Choroid plexus epithelial cell (primary cell): ENCODE measurements at places on chromosomes 13 and 19.
A peak's percentile ranks its signal among the peaks of the same experiment; 100 is the strongest.

DNA sequence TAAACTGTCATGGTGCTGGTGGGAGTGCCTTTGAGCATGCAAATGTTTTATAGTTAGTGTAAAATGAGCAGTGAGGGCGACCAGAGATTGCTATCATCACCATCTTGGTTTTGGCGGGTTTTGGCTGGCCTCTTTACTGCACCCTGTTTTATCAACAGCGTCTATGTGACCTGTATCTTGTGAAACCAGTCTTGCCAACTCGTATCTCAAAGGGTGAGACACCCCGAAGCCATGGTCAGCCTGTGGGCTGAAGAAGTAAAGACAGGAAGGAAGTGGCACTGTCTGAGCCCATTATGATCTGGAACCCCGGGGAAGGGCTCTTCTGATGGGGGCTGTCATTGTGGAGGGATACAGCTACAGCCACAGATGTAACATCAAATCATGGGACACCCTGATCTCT lies 81.5 kb upstream of the FAM216B start:
- no peak for DNase-seq

DNA sequence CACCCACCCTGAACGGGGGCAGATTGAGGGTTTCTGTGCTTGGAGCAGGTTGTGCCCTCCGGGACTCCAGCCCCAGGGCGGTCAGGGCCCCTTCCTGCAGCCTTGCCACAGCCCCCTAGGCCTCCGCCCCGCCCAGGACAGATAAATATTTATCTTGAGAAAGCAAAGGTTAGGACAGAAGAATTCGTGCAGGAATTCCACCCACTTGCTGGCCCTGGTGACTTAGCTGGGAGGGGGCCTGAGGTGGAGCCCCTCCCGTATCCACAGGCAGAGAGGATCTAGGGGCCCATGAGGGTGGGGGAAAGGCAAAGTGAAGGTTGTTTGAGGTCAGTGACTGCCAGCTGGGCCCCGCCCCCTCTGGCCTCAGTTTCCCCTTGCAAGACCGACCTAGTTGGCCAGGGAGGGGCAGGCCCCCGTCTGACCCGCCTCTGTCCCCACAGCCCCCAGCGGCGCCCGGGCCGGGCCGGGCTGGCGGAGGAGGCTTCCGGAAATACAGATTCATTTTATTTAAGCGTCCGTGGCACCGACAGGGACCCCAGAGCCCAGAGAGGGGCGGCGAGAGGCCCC lies 5.2 kb downstream of the MIDN start:
- peak; percentile 94 for DNase-seq

DNA sequence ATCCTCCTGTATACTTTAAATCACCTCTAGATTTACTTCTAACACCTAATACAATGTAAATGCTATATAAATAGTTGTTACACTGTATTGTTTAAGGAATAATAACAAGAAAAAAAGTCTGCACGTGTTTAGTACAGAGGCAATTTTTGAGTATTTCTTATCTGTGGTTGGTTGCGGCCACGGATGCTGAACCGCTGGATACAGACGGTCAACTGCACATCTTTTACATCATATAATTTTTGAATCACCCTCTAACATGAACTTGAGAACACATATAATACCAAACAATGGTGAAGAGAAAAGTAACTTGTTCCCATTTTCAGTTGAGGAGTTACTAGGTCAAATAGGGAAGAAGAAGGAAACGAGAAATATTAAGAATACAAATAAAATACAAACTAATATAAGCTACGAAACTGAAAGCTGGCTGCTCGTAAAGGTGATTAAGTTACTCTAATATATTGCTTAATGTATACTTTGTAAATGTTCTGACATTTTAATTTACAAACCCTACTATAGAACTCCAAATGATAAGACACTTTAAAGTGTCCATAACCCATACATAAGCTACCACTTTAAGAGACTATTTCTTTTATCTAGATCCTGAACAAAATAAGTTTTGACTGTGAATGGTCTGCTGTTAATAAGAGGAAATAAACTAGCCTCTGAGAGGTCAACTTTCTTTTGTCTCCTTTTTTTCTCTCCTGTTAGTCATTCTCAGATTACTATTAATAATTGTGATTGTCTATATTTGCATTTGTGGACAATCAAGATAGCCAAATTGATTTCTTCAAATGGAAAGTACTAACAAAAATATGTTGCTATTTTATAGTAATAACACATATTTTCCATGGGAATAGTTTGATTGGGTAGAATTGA lies 457.4 kb downstream of the DIAPH3 start:
- DNase-seq = no peak

DNA sequence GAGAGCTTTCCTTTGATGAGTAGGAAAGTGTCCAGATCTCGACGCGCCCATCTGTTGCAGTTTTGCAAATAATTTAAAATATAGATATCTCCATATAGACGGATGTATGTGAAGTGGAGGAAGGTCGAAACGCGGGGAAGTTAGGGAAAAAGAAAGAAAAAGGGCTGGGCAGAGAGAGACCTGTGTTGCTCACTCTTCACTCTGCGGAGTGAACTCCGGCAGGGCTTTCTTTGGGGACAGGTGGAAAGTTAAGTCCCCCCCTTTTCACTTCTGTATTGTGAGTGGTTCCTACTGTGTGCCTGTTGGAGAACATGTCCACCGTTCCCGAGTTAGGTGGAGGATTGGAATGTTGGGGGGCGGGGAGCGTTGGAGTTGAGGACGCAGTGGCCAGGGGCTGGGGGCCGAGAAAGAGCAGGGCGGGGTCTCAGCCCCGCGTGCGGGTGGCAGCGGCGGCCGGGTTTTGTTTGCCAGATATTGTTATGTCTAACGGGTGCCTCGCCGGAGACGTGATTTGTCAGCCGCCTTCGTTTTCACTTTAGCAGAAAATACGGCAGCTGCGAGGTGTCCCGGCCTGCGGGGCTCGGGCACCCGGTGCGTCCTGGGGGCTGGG lies 145.1 kb upstream of the ZNF536 start:
- DNase-seq = no peak

DNA sequence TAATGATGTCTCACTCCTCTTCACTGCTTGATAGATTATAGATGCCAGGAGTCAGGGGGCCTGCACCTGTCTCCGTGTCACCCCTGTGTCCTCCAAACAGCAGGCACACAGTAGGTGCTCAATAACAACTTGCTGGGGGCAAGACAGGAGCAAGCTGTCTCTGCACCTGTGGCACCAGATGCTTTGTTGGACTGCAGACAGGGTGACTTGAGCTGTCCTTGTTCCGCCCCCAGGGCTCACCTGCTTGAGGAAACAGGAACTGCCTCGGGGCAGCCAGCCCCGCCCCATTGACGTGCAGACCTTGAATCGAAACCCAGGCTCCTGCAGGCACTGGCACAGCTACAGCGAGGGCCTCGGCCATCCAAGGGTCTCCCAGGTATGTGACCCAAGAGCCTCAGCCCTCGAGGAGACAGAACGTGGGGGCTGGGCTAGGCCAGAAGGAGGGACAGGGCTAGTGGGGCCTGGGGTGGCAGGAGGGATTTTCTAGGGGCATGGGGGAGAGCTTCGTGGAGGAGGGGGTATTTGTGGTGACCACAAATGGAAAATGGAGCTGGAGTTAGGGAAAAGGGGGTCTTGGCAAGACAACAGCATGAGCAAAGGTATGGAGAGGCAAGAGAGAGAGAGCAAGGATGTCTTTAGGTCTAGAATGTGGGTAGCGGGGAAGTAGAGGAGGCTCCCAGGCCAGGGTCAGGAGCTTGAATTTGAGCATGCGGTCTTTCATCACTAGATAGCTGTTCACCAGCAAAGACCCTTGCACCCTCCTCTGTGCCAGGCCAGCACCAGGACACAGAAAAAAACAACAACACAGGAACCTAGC lies at the start of gene HSH2D:
HSH2D (plus strand) TSS at position 287 of the 817 bp plus-strand sequence. CDS start 5,066 bp downstream, outside the sequence.
- no peak for DNase-seq

- no peak for DNase-seq
These were observed 557.1 kb downstream of the DACH1 start for GRCh38 chr13:71309905-71310304.

- DNase-seq = no peak
These were observed 499.9 kb upstream of the SLITRK6 start for GRCh38 chr13:86299128-86299527.

DNA sequence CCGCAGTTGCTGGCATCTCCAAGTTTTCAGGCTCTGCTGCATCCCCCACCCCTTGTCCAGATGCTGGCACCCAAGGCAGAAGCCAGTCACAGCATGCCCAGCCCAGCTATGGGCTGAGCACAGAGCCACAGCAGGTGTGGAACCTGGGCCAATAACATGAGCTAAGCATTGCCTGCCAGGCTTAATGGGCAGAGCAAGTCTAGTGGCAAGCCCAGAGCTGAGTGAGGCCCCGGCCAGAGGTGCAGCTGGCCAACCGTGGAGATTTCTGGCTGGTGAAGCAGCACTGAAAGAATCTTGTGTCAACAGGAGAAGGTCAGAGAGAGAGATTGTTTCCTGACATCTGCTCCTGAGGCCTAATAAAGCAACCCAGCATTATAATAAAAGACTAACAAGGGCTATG lies 111.0 kb downstream of the B3GLCT start:
- peak; percentile 11 for DNase-seq

GRCh38 chr13:101417043-101417406 lies 717 bp upstream of the NALCN start:
- peak; percentile 69 for DNase-seq

GRCh38 chr13:100154842-100155416 lies 66.0 kb downstream of the PCCA start:
- no peak for DNase-seq

DNA sequence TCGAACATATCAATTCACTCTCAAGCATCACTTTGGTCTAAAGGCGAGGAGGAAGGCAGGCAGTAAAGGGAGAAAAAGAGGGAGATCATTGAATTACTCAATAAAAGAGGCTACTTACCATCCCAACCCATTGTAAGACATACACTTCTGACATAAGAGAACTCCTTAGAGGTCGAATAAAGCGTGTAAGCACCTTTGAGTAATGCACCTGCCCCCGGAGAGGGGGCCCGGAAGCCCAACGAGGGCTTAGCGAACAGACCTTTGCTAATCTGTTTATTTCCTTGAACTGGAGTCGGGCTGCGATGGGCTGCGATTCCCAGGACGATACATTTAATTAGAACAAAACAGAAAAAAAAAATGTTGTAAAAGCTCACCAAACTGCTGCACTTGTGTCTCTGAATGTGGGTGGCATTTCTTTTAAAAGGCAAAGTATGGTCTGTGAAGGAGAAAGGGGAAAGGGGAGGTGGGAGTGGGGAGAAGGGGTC lies 3.0 kb downstream of the ZC3H4 start:
- DNase-seq = no peak

DNA sequence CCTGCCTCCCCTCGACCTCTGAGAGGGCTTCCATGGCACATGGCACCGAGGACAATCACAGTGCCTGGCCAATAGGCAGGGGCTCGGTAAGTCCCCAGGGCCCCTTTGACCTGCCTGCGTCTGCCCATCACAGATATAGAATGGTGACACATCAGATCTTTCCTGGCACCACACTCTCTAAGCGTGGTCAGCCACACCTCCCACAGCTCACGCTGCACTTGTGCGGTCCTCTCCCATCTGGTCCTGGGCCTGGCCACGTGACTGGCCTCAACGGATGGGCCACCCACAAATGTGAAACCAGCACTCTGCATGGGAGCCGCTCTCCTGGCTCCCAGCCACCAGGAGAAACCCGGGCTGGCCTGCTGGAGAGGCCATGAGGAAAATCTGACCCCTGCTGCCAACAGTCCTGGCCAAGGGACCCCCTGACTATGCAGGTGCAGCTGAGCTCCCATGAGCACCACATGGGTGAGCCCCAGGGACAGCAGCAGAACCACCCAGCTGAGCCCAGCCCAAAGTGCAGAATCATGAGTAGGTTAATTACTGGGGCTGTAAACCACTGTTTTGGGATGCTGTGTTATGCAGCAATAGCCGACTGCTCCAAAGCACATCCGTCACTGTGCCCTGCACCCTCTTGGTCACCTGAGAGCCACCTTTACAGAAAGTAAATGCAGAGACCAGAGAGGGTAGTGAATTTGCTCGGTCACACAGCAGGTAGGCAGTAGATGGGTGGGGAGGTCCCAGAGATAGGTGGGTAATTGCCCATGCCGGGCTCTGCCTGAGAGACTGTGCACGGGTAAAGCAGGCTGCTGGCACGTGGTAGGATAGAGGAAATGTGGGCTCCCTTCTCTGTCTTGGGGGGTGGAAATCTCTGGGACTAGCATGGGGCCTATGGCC lies 9.7 kb upstream of the MEF2B start:
- no peak for DNase-seq

DNA sequence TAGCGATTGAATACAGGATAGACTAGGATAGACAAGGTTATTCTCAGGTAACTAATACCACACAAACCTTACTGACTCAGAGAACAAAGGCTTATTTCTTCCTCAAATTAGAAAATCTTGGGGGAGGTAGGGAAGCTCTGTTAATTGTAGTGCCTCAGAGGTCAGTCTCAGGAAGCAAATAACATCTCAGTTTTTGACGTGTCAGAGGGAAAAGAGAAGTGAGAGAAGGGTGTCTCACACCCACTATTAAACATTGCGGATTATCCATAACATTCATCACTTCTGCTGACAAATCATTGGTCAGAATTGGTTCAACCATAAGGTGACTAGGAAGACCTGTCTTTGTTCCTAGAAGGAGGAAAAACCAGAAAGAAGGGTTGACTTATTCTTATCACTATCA lies 579.4 kb upstream of the MIR17HG start:
- no peak for DNase-seq

GRCh38 chr13:49495783-49496762 lies at the start of gene PHF11:
Gene PHF11 (plus strand): TSS chr13:49495953. CDS start chr13:49496002, 49 bp downstream.
- peak; percentile 65 for DNase-seq

DNA sequence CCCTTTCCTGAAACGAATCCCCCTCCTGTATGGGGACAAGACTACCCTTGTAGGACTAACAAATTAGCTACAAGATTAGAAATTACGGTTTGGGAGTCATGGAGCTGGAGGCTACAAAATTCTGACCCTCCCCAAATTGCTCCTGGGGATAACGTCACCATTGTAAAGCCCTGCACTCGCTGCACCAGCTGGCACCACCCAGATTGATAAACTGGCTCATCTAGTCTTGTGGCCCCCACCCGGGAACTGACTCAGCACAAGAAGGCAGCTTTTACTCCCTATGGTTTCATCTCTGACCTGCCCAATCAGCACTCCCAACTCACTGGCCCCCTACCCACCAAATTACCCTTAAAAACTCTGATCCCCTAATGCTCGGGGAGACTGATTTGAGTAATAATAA lies 150.6 kb upstream of the TSC22D1 start:
- no peak for DNase-seq

DNA sequence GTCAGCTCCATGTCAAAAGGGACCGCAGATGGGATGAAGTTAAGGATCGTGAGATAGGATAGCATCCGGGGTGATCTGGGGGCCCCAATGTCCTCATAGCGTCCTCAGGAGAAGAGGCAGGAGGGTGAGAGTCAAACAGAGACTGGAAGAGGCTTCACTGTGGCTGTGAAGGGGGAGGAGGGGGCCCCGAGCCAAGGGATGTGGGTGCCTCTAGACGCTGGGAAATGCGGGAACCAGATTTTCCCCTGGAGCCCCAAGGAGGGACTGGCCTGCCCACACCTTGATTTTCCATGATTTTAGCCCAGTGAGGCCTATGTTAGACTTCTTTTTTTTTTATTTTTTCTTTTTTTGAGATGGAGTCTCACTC lies 61.2 kb downstream of the GNG7 start:
- DNase-seq = no peak

GRCh38 chr13:109235901-109236300 lies 550.5 kb downstream of the IRS2 start:
- no peak for DNase-seq
